ENCODE measurements at places on chromosomes 13 and 19.

DNA sequence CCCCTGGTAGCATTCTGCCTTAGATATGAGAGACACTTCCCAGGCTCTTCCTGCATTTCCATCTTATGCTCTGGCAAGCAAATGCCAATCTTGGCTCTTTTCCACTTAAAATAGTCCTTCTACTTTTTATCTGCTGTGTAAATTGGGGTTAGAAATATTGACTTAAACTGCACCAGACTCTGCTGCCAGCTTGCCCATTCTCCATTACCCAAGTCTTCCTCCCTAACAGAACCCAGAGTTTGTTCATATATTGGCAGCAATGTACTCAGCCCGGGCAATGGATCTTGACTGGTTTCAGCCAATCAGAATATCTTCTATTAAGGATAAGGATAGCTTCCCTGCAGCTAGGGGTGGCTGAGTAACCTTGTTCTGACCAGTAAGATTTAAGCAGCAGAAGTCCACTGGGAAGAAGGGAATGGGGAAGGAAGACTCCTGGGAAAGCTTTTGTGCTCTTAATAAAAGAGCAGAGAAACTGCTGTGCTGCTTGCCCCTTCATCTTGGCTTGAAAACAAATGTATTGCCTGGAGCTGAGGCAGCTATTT, 177.1 kb downstream of the KCNRG start:
- no peak for DNase-seq

GRCh38 chr13:51058461-51059167, 52.5 kb downstream of the C13orf42 start:
- no peak for DNase-seq

GRCh38 chr19:14237014-14237941, 31.3 kb upstream of the ADGRL1 start:
- no peak for DNase-seq

GRCh38 chr13:92717857-92718256, 508.8 kb upstream of the GPC6 start:
- DNase-seq, result no peak

GRCh38 chr19:31723101-31723500, 373.9 kb upstream of the TSHZ3 start:
- no peak for DNase-seq

Data from activated T-cell treated with anti-CD3 and anti-CD28 coated beads for 48 hours (primary cell).